ENCODE measurements at places on chromosomes 4 and X.

DNA sequence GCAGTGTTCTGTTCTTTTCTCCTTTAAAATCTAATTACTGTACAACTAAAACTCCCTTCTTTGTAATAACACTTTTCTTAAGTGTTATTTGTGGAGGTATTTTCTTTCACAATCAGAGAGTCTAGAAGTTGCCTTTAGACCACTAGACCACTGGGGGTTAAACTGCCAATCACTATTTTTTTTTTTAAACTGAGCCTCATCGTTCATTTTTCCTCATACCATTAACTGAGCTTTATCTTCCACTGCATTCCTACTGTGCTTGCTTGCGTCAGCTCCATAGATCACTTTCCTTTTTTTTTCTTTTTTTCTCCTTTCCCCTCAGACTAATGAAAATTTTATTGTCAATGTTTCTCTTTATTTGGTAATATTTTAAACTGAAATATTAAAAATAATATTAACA lies 310.6 kb downstream of the PDHA2 start:
- no peak for DNase-seq

DNA sequence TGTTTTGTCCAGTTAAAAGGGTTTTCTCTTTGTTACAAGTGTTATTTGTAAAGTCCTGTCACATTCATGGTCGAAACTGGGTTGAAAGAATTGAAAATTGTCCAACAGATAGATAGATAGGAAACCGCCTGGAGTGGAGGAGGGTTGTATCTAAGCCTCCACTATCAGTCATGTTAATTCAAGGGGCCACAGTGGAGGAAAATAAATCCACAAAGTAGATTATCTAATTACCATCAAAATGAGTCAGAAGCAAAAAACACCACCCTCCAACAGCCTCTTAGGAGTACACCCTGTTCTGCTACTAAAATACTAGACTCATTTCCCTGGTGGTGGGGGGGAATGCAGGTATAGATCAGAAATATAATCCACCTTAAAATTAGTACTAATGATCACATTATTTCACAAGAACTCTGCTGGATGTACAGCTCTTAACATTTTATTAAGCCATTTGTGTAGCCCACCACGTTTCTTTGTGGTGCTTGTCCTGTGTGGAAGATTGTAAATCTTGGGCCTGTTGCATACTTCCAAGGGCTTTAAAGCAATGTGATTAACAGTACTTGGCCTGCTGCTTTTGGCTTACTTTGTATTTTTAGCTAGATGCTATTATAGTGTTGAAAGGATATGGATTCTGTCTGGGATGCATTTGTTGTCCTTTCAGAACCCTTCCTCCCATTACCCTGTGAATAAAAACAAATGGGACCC lies 26.8 kb downstream of the RBBP7 start:
- no peak for DNase-seq

GRCh38 chrX:12076046-12076445 lies 62.2 kb upstream of the FRMPD4 start:
- no peak for DNase-seq

DNA sequence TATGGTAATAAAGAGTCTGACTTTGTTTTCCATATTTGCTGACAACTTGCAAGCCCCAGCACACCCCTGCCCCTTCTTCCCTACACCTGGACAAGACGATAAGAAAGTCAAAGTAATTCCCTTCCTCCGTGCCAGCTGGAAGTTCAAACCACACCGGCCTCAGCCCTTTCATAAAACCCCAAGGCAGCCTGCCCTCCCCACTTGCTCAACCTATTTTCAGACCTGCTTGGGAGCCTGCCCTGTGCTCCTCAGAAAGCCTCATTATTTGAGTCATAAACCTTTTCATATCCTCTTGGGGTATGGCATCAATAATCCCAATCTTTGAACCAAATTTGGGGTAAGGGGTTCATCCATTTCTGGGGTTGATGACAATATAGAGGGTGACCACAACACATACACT lies 29.5 kb downstream of the NIPAL1 start:
- DNase-seq = no peak

DNA sequence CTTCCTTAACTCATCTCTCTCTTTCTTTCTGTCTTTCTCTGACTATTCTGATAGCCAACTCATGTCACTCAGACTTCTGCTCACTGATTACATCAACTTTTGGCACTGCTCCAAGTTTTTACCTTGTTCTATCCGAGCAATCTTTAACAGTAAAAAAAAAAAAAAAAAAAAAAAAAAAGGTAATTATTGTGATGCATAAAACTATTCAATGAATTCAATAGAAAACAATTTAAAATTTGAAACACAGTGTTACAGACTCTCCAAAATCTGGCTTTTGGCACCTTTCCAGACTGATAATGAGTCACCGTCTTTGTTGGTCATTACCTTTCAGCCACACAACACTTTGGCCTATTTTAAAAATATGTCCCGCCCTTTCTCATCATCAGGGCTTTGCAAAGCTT lies 229.5 kb downstream of the GALNTL6 start:
- DNase-seq = peak; percentile 77

GRCh38 chr4:159169404-159170302 lies 66.8 kb downstream of the RAPGEF2 start:
- DNase-seq = no peak

- no peak for DNase-seq
These were observed 66.7 kb upstream of the EOLA2 start for GRCh38 chrX:150005027-150005426.

- no peak for DNase-seq
These were observed 591 bp upstream of the NWD2 start for GRCh38 chr4:37243722-37244582.

DNA sequence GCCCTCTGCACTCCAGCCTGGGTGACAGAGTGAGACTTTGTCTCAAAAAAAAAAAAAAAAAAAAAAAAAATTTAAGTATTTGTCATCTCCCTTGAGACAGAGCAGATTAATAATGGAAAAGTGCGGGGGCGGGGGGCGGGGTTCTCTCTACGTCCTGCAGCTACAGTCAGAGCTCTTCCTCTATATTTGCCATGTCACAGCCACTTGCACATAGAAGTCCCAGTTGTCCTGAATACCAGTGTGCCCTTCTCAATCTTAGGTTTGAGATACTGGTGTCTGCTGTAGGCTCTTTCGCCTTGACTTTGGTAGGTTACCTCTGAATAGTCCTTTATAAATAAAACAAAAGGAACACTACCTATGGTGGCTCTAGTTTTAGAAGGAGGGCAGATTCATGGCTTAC lies 237.8 kb upstream of the PGRMC2 start:
- no peak for DNase-seq

DNA sequence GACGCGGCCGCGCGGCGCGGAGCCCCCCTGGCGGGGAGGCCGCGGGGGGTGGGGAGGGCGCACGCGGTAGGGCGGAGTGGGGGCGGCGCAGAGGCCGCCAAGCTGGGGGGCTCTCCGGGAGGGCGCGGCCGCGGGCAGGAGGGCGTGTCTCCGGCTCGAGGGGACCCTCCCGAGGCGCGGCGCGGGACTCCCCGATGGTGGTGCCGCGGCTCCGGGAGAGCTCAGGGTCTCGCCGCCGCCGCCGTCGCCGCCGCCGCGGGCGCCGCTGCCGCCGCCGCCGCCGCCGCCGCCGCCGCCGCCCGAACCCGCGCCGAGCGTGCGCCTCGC lies 165 bp upstream of the PTCHD1 start:
- no peak for DNase-seq

- DNase-seq = no peak
These were observed 177.3 kb downstream of the PABPC4L start for GRCh38 chr4:134024251-134024650.

DNA sequence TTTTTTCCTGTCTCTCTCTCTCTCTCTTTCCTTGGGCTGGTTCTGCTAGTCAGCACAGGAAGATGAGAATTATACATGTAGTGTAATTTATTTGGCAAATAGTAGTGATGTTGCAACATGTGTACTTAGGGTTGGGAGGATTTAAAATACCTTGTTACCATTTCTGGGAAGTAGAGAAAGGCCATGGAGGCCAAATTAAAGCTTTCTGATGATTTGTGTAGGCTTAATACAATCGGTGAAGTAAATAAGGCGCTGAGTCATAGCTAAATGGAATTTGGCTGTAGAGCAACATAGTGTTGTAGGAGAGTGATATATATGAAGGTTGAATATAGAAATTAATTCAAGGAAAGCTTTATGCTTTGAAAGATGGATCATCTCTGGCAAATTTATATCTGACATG lies 295.3 kb downstream of the GRID2 start:
- no peak for DNase-seq

DNA sequence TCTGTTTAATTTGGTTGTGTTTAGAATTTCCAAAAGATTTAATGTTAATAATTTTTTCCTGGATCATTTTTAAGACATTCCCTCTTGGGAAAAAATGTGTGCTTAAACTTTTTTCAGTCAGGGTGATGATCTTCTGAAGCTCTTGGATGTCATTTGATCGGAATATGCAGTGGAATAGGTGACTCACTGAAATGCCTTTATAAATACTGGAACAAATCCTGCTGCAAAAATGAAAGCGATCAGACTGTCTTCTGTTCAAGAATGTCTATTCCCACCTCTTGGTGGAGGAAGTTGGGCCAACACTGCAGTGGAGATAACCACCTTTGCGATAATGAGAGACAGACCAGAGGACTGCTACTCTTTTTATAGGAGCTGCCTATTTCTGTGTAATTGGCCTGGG lies 46.7 kb downstream of the LARP1B start:
- DNase-seq = no peak

GRCh38 chrX:340641-341423 lies 22.2 kb upstream of the GTPBP6 start:
- DNase-seq = no peak

- no peak for DNase-seq
These were observed 940.0 kb downstream of the SH3BGRL start for GRCh38 chrX:82141942-82142341.

GRCh38 chr4:52110171-52110570 lies 59.1 kb downstream of the SPATA18 start:
- DNase-seq = no peak

GRCh38 chrX:10310511-10310910 lies 153.7 kb downstream of the CLCN4 start:
- no peak for DNase-seq

- no peak for DNase-seq
These were observed 169.8 kb upstream of the BCOR start for GRCh38 chrX:40267334-40268187.

DNA sequence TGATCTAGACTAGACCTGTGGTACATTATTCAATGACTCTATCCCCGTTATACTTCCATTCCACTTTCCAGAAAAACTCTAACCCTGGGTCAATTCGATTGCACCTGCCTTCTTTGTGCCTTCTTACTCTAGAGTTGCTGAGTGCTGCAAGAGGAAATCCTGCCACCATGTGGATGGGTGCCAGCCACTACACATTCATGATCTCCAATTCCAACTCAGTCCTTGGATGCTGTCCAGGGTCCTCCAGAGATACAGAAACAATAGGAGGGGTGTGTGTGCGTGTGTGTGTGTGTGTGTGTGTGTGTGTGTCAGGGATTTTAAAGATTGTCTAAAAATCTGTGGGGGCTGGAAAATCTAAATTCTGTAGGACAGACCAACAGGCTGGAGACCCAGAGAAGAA lies 42.9 kb upstream of the INTS6L start:
- DNase-seq = peak; percentile 87

DNA sequence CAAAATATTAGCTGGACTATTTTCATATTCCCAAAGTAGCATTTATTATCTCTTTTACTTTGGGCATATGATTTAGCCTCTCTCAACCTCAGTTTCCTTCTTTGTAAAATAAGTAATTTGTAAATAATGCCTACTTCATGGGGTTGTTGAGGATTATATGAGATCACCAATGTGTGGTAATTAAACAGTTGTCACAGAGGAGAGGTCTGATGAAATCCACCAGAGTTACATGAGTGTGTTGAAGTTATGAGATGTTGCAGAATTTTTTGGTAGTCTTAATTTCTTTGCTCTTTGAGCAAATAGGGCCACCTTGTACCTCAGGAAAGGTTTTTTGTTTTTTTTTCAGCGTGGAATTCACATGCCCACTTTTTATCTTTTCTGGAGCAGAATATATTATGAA lies 1.4 kb downstream of the COX7B start:
- no peak for DNase-seq

- DNase-seq = no peak
These were observed 1718.8 kb upstream of the PCDH10 start for GRCh38 chr4:131430302-131430701.

GRCh38 chrX:131703646-131704045 lies 159.8 kb downstream of the OR13H1 start:
- no peak for DNase-seq

DNA sequence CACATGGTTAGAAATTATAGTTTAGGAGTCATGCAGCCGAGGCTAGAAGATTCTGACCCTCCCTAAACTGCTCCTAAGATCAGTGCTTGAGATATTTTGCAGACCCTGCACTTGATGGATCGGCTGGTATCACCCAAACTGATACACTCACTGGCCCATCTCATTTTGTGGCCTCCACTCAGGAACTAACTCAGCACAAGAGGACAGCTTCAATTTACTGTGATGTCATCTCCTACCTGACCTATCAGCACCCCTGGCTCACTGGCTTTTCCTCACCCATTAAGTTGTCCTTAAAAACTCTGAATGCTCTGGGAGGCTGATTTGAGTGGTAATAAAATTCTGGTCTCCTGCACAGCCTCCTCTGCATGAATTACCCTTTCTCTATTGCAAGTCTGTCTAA lies 450.9 kb downstream of the PCDH10 start:
- no peak for DNase-seq

DNA sequence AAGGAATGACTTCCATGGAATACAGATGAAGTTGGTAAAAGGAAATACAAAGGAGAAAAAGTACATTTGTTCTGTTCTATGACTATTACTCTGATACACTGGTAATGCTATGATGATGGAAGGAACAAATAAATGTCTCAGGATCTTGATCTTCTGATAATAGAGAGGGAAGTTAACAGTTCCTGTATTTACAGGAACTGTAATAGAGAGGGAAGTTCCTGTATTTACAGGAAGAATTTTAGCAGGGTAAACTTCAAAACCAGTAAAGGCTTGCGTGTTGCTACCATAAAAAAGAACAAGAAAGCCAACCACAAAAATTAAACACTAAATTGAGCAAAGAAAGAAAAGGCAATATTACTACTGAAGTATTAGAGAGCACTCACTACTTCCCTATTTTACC lies 91.7 kb upstream of the HPGD start:
- no peak for DNase-seq

GRCh38 chrX:102154900-102155805 lies 624 bp downstream of the BEX5 start:
- no peak for DNase-seq

All from DMS153 (cell line).